Fibroblast of mammary gland (primary cell): ENCODE measurements at places on chromosomes 4 and X.

DNA sequence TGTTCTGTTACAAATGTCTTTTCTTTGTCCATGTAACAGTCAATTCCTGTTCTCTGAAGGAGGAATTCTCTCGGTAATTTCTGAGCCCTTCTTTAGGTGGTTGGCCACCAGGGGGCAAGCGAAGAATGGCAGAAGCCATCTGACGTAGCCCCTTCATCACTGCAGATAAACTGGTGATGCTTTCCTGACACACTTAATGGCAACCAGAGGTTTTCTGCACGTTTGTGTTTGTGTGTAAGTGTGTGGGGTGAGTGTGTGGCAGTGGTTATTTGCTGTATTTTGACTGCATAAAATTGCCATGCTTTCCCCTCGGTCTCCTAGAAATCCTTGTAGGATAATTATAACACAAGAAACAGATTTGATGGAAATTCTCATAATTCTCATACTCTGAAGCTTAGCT is 64.8 kb upstream of the STOX2 start:
- DNase-seq, result peak; percentile 78

GRCh38 chr4:139209470-139210063 is 32.5 kb upstream of the ELF2 start:
- no peak for DNase-seq

GRCh38 chr4:158193171-158193749 is 17.0 kb upstream of the TMEM144 start:
- DNase-seq, result peak; percentile 35

DNA sequence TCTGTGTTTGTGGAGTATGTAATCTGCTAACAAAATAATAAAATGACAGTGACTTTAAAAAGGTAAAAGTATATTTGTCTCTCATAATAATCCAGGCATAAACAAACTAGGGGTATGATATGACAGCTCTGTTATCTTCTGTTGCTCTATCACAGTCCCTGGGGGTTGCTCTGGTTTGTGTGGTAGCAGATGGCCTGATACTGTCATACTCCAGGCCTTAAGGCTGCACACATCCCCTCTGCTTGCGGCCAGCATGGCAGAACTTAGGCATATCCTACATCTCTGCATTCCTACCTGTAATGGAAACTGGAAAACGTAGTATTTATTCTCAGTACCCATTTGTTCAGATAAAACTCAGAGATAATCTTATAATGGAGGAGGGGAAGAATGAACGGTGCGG is 117.9 kb upstream of the HAND2 start:
- no peak for DNase-seq

DNA sequence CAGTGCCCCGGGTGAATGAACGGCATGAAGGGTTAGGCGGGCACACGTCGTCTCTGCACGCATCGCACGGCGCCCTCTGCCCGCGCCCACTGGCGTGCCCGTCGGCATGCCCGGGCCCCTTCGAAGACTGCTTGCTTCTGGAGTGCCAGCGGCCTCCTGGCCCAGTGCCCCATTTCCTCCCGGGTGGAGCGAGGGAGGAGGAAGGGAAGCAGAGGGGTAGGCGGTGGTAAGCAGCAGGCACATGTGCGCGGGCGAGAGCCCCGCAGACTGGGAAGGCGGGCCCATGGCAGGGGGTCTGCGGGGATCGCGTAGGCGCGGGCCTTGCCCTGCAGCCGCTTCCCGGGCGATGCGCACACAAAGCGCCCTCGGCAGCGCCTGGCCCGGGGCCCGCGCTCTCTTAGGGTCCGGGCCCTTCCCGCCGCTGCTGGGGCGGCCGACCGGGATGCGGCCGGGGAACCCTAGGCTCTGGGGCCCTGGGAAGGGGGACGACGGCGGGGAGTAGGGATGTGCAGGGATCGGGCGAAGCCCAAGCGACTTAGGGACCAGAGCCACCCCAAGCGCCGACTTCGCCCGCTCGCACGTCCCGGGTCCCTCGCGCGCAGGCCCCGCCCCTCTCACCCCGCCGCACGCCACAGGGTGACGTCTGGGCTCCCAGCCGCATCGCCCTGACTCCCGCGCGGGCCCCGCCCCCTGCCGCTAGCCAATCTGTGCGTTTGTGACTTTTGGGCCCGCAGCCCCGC is 866 bp upstream of the EMD start:
- DNase-seq, result peak; percentile 48

GRCh38 chrX:22959204-22959920 is 40.4 kb upstream of the DDX53 start:
- no peak for DNase-seq

DNA sequence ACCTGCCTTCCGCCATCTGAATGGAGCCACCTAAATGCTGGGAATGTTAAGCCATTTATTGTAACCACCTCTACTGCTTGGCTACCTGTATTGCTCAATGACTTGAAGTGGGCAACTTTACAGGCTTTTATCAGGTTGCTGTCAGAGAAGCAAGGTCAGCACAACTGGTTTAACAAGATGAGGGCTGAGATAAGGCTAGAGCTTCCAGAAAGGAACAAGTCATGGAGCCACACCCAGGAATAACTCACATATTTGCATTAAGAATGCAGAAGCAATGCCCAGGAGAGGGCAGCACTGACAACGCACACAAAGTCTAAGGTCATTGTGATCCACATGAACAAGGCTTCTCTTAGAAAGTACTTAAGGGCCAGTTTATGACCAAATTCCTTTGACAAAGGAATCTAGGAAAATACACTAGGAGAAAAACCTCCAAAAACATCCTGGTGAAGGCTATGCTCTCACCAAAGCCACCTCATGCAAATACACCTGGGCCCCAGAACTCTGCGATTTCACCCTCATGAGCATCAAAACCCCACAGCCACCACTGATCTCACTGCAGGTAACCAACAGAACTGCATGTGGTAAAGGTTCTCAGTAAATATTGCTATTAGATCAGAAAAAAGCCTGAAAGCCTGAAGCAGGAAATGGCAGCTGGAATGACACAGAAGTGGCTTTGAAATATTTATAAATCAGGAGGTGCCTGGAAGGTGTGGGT is 15.0 kb upstream of the STS start:
- peak; percentile 82 for DNase-seq

DNA sequence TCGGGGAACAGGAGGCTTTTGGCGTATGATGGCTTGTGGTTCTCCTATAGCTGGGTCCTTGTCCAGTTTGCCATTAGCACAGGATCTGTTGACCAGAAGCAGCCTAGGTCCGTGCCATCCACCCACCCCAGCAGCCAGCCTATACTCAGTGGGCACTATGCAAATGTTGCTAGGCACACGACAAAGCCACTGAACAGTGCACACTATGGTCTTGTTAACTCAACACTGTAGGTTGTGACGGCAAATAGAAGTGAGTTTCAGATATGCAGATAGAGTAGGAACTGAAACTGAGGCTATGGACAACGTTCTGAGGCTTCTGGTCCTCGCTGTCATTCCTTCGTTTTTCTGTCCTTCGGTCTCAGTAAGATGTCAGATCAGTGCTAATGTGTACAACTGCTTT is 541.3 kb upstream of the TENM3 start:
- DNase-seq, result no peak

DNA sequence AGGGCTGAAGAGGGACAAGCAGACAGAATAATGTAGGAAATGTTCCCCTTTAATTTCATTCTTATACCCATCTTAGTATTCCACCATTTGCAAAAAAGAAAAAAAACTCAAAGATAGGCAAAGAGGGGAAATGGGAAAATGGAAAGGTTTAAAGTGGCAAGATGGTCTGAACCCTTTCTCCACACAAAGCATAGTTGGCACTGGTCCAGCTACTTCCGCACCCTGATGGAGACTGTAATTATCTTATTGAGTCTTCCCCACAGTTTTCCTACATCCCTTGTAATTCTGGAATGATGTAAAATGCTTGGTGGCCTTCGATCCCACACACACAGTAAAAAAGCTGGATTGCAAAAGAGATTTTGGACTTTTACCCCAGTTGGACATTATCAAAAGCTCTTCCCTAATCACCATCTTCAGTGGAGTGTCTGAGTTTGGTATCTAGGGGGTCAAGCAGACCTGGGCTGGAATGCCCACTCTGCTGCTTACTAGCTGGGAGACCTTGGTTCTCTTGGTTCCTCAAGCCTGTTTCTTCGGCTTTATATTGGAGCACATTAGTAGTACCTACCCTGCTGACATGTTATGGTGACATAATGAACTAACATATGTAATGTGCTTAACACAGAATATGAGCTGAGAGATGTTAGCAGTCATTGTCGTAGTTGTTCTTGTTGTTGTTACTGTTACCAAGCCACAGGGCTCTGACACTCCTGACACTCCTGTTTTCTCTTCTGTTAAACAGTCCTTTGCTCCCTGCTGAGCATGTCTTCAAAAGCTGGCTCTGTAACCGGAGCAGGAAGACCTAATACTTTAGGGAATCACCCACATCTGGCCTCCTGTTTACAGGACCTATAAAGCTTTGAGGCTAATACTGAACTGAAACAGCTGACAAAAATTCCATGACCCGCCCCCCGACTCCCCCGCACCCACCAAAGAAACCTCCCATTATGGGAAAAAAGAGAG is 4.7 kb downstream of the SRPX2 start:
- peak; percentile 87 for DNase-seq

DNA sequence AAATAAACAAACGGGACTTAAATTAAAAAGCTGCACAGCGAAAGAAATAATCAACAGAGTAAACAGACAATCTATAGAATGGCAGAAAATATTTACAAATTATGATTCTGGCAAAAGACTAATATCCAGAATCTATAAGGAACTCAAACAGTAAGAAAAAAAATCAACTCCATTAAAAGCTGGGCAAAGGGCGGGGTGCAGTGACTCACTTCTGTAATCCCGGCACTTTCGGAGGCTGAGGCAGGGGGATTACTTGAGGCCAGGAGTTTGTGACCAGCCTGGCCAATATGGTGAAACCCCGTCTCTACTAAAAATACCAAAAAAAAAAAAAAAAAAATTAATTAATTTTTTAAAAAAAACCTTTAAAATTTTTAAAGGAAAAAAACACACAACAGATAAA is 109.0 kb downstream of the ATP11C start:
- DNase-seq, result peak; percentile 36

- DNase-seq, result no peak
Measured at GRCh38 chrX:66162331-66162822, 1.7 kb upstream of the HEPH start.

- DNase-seq, result peak; percentile 84
Measured at GRCh38 chr4:86048426-86048825, 311.4 kb downstream of the MAPK10 start.

DNA sequence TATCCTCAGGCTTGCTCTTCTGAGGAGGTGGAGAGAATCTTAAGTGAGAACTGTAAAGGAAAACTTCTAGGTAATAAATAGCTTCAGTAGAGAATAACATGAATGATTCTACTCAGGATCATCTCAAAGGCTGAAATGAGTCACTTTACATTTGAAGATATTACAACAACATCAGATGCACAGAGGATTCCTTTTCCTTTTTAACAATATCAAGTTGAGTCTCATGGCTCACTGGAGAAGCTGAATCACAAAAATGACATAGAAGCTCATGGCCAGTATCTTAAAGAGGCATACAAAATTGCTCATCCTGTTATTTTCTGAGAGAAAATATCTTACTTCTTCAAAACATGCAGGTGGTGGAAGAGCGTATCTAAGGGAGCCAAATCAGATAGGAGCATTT is 72.5 kb upstream of the EMCN start:
- DNase-seq, result no peak

- DNase-seq, result peak; percentile 56
Measured at GRCh38 chr4:152094970-152095700, 334.3 kb upstream of the GATB start.

- DNase-seq, result no peak
Measured at GRCh38 chr4:141080668-141081067, 52.6 kb downstream of the RNF150 start.

GRCh38 chr4:140070366-140070765 is 83.6 kb downstream of the MAML3 start:
- no peak for DNase-seq

DNA sequence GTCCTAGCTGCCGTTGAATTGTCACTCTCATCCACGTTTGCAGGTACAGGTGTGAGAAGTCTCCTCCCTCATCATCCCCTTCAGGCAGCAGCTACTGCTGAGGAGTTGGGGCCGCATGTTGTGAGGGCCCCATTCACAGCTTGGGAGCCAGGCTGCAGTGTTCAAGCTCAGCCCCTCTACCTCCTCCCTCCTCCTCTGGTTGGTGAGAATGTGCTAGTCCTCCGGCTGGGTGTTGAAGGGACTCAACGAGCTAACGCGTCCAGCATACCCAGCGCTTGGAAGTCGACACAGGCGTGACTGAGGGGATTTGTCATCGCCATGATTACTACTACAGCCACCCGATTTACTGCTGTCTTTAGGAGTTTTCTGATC is 82.0 kb upstream of the PSAPL1 start:
- no peak for DNase-seq

GRCh38 chr4:44056721-44057151 is 391.9 kb downstream of the KCTD8 start:
- no peak for DNase-seq

- DNase-seq, result peak; percentile 7
Measured at GRCh38 chrX:77527233-77528001, 80.2 kb downstream of the FGF16 start.

- DNase-seq, result peak; percentile 39
Measured at GRCh38 chrX:136227948-136228838, 23.0 kb downstream of the MAP7D3 start.

- DNase-seq, result peak; percentile 73
Measured at GRCh38 chrX:13658602-13659001, 5.7 kb downstream of the TCEANC start.

DNA sequence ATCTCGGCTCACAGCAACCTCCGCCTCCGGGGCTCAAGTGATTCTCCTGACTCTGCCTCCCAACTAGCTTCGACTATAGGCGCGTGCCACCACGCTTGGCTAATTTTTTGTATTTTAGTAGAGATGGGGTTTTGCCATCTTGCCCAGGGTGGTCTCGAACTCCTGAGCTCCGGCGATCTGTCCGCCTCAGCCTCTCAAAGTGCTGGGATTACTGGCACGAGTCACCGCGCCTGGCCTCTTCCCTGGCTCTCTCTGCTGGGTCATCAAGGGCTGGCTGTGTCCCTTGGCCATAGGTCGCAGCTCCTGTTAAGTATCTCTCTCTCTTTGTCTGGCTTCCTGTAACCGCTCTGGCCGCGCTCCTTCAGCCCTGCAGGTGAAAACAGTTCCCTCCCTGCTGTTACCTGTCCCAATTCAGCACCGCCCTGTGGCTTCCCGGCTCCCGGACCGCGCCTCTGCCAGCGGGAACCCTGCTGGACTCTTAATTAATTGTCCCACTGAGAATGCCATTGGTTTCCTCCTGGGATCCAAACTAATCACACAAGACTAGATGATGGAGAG is 1.3 kb upstream of the RGS12 start:
- no peak for DNase-seq

DNA sequence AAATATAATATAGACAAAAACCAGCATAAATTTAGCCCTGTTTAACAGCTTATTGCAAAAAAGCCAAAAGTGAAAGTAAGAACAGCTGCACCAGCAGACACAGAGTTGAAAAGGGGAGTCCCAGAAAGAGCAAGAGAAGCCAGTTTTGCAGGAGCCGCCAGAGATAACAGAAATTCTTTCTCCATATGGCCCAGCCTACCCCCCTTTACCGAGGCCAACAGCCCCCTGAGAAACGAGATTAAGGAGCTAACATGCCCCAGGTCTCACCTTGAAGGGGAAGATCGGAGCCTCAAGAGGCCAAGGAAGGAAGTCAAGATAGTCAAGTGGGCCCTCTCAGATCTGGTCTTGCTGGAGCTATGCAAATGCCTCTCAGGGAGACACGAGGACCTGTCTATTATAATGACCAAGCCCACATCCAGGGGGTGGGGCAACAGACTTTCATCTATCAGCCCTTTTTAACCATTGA is 4.8 kb downstream of the ACOX3 start:
- DNase-seq, result no peak
